ENCODE measurements at places on chromosomes 13 and 19.
A peak's percentile ranks its signal among the peaks of the same experiment; 100 is the strongest.

DNA sequence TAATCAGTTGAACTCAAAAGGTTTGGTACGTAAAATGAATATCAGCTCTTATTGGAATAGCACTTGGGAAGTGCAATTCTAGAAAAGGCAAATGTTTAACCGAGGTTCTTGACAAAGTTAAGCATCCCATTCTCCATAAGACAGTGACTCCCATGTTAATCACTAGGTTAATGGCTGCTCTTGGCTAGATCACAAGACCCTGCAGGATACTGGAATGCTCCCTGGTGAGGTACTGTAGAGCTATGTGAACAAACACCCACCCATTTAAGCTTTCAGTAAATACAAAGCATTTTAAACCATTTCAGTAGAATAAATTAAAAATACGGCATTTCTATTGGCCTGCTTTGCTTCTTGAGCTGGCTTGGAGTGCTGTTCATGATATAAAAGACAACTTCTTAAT lies 56.5 kb downstream of the TDRD3 start:
- no peak for DNase-seq

GRCh38 chr13:106657104-106657503 lies 89.2 kb upstream of the ARGLU1 start:
- DNase-seq, result no peak

DNA sequence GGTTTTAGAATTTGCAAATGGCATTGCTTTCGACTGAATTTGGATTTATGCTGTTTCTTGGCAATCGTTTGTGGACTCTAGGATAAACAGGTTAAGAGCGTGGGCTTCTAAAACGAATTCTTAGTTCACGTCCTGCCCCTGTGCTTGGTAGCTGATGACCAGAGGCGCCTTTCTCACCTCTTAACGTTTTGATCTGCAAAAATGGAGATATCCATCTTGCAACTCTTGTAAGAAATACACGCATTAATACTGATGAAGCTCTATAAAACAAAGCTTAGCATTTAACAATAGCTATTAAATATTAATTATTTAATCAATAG lies 580 bp upstream of the KATNAL1 start:
- no peak for DNase-seq

GRCh38 chr13:33512880-33513554 lies 227.5 kb upstream of the STARD13 start:
- DNase-seq, result no peak

DNA sequence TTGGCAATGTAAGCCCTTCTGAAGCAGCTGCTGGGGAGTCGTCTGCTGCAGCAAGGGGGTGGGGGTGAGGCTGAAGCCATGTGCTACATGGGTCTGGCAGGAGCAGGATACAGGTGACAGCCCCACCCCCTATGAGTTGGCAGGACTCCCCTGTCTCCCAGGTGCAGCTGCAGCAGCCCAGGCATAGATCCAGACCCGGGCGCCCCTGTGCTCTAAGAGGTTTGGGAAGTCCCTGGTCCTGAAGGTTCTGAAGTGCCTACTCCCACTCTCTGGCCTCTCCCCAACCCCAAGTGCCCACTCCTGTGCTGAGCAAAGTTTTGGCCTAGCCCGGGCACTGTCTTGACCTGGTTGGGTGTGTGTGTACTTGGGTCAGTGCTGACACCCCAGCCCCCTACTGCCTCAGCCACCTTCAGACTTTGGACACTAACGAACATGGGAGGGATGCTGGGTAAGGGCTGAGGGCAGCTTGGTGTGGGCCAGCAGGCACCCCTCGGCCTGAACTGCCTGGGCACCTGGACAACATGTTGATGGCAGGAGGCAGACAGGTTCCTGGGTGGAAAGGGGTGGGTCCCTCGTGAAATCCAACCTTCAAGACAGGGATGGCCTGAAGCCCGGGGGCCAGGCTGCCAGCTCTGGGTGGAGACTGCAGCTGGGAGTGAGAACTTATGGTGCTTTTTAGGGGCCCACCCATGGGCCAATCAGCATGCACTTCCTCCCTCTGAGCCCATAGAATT lies 54.1 kb upstream of the SLITRK6 start:
- DNase-seq, result no peak

GRCh38 chr13:112806739-112807652 lies 117.2 kb downstream of the ATP11A start:
- no peak for DNase-seq

- DNase-seq, result no peak
These were observed 1.5 kb downstream of the TTC9B start for GRCh38 chr19:40216777-40217026.

DNA sequence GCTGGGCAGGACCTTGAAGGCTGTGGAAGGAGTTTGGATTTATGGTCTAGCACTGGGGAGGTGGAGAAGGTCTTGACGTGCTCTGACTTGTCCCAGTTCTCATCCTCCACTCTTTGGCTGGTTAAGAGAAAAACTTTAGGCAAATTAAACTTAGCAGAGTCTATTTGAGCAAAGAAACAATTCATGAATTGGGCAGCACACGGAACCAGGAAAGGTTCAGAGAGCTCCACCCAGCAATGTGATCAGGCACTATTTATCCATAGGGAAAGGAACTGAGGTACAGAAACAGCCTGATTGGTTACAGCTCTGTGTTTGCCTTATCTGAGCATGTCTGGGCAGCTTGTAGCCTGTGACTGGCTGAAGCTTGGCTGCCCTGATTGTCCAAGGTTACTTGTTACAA lies 45.4 kb upstream of the CYP2B6 start:
- DNase-seq, result no peak

DNA sequence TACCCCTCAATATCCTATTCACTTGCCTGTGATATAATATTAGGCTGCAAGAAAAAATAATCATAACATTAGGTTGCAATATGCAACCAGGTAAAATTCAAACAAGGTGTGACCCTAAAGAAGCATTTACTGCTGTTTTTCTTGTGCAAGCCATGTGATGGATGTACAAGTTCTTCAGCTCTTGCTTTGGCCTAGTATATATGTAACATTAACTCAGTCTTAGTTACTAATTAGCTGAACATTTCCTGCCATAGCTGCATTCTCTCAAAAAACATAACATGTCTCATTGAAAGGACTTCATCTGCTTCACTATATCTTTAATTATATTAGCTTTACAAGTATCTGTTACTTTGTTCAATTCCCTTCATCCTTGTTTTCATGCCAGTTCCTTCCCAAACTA lies 406.8 kb upstream of the HTR2A start:
- no peak for DNase-seq

- no peak for DNase-seq
These were observed 189.2 kb downstream of the ENOX1 start for GRCh38 chr13:43597599-43597945.

- no peak for DNase-seq
These were observed 18.4 kb downstream of the GNA11 start for GRCh38 chr19:3112375-3113099.

DNA sequence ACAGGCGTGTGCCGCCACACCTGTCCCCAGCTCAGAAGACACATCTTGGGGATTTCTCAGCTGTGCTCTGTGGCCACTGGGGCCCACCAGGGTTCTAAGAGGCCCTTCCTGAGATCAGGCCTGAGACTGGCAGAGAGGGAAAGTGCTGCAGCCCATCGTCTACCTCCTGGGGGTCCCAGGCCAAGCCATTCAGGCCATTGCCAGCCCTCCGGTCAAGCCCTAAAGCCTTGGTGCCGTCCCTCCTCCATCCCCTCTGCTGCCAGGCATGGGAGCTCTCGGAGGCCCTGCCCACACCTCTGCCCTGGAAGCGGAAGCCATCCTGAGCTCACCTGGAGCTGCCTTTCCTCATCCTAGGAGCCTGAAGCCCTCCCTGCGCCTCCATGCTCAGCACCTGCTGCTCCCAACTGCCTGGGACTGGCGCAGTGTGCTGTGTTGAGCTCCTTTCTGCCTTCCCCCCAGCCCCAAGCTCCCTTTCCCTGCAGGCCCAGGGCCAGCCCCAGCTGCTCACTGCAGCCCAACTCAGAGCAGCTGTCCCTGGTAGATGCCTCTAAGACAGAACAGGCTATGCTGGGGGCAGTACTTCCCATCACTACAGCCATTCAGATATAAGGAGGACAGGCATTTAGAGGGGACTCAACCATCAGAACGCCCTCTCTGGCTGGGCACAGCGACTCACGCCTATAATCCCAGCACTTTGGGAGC lies 2.9 kb downstream of the SLC7A9 start:
- DNase-seq, result no peak

- DNase-seq, result no peak
These were observed 1.9 kb downstream of the MAN2B1 start for GRCh38 chr19:12664406-12665280.

DNA sequence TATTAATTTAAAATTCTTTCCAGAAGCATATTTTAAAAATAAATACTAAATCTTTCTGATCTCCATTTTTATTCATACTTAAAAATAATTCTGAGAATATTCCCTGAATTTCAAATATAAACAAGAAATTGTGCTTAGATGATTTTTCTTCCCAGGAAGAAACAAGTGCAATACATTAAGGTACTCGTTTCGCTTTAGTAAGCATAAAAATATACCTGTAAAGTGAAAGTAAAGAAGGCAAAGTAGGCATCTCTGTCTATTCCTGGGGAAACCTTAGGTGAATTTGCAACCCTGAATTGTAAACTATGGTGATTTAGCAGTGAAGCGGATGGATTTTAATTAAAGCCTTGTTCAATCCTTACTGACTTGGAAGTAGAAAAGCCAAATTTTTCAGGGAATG lies 354.2 kb downstream of the DIAPH3 start:
- no peak for DNase-seq

- DNase-seq, result no peak
These were observed 679.3 kb upstream of the GPC6 start for GRCh38 chr13:92547266-92547665.

GRCh38 chr19:49391581-49392399 lies 3.7 kb downstream of the KASH5 start:
- DNase-seq, result peak; percentile 67

- no peak for DNase-seq
These were observed 125.7 kb downstream of the ZNF675 start for GRCh38 chr19:23561341-23561740.

DNA sequence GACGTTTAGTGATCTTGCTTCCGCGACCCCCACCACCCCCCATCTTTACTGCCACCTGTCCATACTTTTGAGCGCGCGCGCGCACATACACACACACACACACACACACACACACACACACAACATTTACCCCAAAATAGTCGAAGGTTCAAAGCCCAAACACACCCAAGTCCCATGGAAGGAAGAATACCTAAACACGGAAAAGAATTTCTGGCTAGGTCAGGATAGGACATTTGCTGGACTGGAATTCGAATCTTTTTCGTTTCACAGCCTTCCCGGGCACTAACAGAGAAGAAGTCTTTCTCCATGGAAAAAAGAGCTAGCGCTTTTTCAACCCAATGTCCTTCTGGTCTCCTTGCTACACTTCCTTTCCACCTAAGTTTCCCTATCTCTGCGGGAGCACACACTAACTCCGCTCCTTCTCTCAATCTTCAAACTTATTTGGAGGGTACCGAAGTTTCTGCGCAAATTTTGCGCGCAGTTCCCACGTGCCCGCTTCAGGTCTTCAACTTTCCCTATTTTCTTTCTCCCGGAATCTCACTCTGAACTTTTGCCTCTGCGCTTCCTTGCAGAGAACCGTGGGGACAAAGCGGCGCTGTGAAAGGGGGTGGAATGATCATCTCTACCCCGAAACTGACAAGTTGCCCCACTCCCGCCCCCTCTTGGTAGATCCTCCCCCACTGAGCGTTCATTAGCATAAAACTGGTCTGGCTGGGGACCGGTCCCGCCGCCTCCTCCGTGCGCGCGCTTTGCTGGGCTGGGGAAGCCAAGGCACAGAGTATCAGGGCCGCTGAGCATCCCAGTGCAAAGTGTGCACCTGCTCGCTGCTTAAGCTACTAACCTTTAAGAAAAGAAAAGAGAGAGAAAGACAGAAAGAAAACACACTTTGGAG lies 2.7 kb downstream of the DACH1 start:
- DNase-seq, result no peak

DNA sequence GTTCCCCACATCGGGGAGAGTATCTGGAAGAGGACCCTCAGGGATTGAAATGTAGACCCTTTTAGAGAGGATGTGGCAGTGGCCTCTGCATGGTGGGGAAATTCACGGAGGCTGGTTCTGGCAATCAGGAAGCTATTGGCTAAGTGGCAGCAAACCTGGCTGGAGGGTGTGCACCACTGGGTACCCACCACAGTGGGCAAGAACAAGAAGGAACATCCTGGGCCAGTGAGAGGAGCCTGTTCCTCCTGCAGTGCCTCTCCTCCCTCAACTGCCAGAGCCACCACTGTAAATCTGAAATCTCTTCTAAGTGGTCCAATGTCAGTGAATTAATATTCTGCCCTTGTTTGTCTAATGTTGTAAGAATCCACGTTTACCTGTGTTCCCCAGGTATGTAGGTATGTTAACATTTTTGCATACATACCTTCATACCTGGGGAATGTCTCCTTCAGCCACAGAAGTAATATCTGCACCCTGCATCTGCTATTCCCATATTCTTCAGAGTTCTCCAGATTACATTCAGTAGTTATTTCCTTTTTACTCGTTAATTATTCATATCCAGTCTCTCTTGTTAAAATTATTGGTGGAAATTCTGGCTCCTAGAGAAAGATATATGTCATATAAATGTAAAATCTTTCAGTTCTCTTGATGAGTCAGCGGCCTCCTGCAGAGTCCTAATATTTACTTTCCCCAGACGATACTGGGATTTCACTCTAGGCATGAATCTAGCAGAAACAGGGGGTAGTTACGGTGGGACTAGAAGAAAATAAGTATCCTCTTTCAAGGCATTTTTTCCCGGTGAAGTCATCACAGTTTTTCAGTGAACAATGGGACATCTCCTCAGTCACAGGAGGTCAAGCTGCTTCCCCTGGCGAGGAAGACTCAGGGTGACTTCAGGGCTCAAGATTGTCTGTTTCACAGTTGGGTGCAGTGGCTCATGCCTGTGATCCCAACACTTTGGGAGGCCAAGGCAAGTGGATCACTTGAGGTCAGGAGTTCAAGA lies 148.3 kb downstream of the MYO16 start:
- DNase-seq, result no peak

DNA sequence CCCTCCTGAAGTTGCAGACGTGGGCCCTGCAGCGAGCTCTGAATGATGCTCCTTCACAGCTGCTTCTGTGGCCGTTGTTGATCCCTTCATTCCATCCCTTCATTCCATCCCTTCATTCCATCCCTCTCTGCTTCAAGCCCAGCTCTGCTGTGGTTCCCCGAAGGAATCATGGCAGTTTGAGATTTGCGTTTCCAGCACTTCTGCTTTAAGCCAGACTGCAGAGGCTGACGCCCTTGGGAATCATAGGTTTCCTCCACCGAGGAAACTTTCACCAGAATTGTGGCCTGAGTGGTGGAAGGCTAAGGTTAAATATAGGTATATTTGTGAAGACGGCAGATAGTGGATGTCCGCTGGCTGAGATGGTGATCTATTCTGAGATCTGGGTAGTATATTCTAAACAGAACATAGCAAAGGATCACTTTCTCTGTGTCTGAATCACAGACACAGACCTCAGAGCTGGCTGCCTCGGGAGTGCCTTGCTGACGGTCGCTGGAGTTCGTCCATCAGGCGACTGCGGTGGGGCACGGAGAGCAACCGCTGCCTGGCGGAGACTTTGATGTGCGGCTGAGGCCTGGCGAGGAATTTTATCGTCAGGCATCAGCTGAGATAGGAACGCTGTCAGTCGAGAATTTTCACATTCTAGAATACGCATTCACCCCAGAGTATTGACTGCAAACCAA lies 42.8 kb upstream of the DCUN1D2 start:
- no peak for DNase-seq

Data from effector CD8-positive, alpha-beta T cell (primary cell).